Fibroblast of skin of right biceps (primary cell): ENCODE measurements at places on chromosomes 3 and 15.

DNA sequence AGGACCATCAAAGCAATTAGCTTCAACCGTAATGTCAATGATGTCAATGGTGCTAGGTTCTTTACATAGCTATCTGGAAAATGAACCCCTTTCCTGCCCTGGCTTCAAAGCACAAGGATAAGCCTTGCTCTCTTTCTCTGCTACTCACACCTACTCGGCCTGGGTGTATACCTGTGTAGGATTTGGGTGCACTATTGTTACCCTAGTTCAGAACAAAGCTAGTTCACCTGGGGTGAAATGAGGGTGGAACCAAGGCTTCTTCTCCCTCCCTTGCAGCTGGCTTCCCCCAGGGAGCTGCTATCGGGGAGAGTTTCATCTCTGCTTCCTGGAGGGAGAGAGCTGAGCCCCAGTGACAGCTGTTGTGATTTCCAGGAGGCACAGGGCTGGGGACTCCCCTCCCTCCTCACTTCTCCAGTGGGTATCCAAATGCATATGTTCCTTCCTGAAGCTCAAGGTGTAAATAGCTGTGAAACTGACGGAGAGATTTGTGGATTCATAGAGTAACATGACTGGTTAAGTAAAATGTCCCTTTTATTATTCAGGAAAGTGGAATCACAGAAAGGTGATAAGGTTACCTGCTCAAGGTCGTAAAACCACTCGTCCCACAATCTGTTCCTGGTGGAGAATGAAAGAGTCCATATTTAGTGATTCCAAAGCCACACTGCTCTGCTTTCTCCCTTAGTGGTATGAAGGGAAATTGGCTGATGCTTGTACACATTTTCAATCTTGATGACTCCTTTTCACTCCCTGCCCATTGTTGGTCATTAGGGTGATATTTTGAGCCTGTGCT, 11.8 kb upstream of the C3orf70 start:
- no peak for DNase-seq

DNA sequence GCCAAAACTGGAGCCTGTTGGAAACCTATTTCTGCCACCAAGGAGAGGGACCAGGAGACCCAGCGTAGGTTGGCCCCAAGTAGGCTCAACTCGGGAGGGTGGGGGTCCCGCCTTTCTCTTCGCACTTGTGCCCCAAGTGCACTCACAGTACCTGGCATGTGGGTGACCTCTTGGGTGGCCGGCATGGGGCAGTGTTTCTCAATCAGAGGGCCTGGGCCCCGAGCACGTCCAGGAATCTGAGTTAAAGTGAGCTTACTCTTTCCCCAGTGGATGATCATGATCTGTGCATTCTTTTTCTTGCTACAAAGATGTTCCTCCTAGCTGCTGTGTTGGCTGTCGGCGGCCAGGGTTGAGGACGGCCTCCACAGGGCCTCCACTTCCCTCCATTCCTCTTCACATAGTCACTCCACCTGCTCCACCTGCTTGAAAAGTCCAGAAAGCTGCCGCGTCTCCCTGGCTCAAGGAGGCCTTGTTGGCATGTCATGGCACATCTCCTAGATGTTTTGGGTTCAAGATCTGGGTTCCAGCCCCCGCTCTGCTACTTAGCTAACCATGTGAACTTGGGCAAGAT, 66.5 kb upstream of the SEC61A1 start:
- DNase-seq: no peak

GRCh38 chr3:196792771-196793170, 53.1 kb downstream of the PAK2 start:
- no peak for DNase-seq

GRCh38 chr3:43685921-43686320, 4.8 kb upstream of the ABHD5 start:
- no peak for DNase-seq

- DNase-seq: no peak
Observed at GRCh38 chr3:23758253-23758838, 47.4 kb upstream of the UBE2E1 start.

DNA sequence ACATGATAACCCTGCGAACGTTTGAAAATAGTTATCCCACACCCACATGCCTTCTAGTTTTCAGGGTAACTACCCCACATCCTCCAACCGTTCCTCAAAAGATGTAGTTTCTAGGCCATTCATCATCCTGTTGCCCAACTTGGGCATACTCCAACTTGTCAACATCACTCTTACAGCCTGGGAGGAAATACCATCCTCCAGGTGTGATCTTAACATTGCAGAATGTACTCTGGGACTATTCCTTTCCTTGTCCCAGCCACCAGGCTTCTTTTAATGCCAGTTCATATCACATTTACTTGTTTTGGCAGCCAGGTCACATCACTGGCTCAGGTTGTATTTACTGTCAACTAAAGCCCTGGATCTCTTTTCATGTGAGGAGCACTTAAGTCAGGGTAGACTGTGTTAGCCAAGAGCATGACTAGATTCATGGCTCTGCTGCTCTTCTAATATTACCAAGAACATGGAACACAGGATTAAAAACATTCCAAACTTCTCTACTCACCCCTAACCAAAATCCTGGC, 4.0 kb upstream of the DENND6A start:
- DNase-seq: peak; percentile 34
